ENCODE measurements at places on chromosomes 12 and 14. TPM values are rescaled to one million over a fixed set of nuclear protein-coding genes. Genes with fewer than 3 reads are reported as not detected.

- DNase-seq = peak; percentile 52
These were observed 496 bp downstream of the PPP2R5C start for GRCh38 chr14:101761881-101762529.

DNA sequence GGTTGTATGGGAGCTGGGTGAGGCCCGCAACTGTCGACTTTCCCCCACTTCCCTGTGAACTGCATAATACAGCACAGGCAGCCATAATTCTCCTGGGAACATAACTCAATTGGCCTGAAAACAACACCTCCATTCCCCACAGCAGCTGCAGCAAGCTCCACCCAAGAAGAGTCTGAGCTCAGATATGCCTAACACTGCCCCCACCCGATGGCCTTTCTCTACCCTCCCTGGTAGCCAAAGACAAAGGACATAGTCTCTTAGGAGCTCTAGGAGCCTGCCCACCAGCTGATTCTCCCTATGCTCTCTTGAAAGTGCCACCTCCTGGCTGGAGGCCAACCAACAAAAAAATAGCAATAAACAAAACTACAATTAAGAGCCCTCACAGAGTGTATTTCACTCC, 542.7 kb upstream of the LMO3 start:
- no peak for DNase-seq

- DNase-seq = no peak
These were observed 232.8 kb upstream of the FBXO33 start for GRCh38 chr14:39665075-39665475.

DNA sequence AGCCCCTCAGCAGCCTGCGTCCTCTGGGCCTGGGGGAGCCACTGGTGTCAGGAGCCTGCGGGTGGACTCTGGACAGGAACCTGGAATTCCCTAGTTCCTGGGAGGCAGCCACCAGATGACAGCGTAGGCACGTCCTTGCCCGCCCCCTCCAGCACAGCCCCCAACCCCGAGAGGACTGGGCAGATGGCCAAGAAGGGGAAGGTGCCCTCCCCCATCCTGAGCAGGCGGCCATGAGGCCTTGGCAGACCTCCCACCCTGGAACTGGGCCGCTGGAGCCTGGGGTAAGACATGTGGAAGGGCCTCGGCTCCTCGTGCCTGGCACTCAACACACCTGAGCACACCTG, 60.4 kb upstream of the FBRSL1 start:
- DNase-seq = no peak

- DNase-seq = no peak
These were observed 28.0 kb upstream of the DAAM1 start for GRCh38 chr14:59160506-59160905.

- no peak for DNase-seq
These were observed 11.5 kb downstream of the ADGRD1 start for GRCh38 chr12:130965214-130965613.

- peak; percentile 16 for DNase-seq
These were observed 142.0 kb downstream of the KCNK10 start for GRCh38 chr14:88181072-88181471.

DNA sequence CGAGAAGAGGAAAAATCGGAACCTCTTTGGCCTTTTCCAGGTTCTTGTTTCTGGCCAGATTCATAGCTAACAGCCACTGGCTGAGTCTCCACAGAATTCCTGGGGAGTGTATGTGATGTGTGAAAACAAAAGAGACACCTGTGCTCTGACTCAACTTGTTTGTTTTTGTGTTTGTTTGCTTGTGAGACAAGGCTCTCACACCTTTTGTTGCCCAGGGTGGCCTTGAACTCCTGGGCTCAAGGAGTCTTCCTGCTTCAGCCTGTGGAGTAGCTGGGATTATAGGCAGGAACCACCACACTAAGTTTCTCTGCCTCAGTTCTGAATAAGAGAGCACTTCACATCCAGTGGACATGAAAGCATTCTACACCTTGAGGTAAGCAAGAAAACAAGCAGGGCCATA, 22.7 kb downstream of the MFAP5 start:
- DNase-seq = no peak

- no peak for DNase-seq
These were observed 18.3 kb upstream of the SERPINA4 start for GRCh38 chr14:94542811-94543440.

DNA sequence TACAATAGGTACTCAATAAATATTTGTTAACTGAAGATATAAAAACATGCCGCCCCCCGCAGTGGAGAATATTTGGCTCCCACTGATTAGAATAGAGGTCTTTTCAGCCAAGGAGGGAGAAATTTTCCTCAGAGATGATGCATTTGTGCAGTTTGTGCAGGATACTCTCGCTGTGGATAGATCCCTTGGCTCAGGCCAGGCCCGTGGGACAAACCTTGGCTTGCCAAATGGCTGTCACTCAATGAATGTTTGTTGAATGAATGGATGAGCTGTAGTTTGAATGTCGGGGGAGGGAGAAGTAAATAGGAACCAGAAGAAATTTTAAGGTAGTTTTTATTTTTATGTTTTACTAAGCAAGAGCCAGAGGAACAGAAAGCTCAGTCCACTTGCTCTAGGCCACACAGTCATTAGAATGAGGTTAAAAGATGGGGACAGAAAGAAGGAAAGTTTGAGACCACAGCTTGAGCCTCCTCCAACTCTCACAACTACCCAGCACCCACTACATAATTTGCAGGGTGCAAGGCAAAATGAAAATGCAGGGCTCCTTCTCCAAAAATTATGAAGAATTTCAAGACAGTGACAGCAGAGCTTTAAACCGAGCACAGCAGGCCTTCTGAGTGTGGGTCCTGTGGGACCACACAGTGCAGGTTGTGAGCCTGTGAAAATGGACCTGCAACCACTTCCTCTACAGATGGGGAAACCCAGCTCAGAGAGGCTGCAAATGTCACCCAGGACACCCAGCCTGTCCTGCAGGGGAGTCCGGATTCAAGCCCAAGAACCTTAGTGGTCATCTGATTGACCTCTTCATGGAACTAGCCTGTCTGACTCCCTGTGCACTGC, 51.4 kb downstream of the WSCD2 start:
- DNase-seq = no peak

DNA sequence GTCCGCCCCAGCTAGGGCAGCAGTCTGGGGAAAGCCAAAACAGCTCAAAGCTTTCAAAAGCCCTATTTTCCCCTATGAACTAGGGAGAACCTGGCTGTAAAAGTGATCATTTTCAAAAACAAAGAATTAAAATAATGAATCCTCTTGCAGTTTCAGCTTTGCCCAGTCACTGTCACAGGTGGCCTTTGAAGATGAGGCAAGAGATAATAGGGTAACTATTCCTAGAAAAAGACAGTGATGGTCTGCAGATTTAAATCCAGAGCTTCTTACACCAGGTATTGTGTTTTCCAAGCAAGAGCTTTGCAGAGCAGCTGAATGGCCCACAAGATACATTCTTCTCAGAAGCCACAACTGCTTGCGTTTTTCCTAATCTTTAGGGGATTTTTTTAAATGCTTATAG, 80.2 kb upstream of the NUDT4 start:
- no peak for DNase-seq

DNA sequence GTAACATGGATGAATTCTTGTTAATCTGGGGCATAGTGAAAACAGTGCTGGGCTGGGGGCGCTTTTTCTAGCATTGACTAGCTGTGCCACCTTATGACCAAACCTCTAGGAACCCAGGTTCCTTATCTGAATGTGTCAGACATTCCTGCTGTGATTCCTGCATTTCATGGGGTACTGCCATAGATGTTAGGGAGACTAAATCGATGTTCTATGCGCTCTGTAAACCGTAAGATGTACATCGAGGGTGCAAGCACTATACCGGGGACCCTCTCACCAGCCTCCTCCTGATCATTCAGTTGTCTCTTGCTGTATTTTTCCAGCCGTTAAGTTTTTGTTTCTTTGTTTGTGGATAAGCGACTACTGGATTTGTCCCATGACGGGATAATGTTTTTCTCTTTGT, 170.9 kb upstream of the PARP11 start:
- no peak for DNase-seq

- DNase-seq = no peak
These were observed 1081.5 kb downstream of the VRK1 start for GRCh38 chr14:97878727-97879126.

GRCh38 chr12:9649532-9649940, 20.0 kb upstream of the CLEC2D start:
- no peak for DNase-seq

- no peak for DNase-seq
These were observed 506.4 kb downstream of the MED13L start for GRCh38 chr12:115771065-115771464.

DNA sequence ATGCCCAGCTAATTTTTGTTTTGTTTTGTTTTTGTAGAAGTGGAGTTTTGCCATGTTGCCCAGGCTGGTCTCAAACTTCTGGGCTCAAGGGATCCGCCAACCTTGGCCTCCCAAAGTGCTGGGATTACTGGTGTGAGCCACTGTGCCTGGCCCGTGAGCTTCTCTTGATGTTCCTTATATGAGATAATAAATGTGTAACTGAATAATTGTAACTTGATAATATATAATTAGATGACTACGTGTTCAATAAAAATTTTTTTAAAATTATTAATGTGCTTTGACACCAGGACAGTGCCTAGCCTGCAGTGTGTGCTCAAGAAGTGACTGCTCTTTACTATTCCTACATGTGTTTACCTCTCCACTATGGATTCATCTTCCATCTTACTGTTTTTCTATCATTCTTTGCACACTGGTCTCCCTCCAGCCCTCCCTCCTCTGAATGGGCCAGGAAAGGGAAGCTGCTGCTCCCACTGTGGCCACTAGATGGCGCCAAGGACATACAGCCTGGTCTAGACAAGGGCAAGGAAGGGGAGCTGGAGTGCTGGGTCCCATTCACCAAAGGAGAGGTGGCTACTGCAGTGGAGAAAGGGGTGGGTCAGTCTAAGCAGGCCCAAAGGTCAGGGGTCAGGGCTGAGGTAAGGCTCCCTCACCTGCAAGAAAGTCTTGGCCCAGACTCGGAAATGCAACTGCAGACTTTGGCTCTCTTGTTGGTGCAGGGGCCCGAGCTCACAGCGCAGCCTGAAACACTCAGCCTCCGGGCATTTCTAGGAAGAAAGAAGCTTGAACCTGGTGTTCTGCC, 14.7 kb upstream of the ZNF385A start:
- DNase-seq = peak; percentile 85

- no peak for DNase-seq
These were observed 735 bp upstream of the MAPKAPK5 start for GRCh38 chr12:111841236-111841749.

DNA sequence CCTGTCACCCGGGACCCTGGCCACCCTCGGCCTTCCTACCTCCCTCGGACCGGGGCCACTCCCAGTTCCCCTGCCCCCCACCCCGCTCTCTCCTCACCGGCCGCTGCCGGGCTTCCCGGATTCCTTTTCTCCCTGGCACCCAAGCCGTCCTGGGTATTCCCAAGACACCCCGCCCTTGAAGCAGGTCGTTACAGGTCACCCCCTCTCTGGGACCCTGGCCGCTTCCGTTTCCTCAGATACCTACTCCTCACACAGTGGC, 493 bp downstream of the NUMB start:
- DNase-seq = no peak

DNA sequence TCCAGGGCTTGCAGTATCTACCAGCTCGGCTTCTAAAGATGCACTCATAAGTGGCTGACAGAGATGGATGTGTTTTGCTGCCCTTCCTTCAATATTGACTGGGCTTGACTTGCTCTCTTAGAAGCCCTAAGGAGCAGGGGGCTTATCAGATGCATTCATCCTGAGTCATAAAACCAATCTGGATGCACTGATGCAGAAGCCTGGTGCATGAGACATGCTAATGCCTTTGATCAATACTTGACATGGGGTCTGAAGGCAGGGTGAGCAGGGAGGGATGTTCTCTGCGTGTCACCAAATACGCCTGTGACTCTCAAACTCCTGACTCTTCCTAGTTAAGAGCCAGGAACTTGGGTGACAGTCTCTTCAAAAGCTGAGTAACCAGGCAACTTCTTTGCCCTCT, 77.8 kb upstream of the HSPB8 start:
- DNase-seq = no peak

GRCh38 chr14:20388159-20388558, 25.1 kb downstream of the TEP1 start:
- no peak for DNase-seq

- DNase-seq = no peak
These were observed 588.7 kb downstream of the CCER1 start for GRCh38 chr12:90366286-90366685.

- DNase-seq = no peak
These were observed 455.8 kb downstream of the PCNX1 start for GRCh38 chr14:71362920-71363584.

DNA sequence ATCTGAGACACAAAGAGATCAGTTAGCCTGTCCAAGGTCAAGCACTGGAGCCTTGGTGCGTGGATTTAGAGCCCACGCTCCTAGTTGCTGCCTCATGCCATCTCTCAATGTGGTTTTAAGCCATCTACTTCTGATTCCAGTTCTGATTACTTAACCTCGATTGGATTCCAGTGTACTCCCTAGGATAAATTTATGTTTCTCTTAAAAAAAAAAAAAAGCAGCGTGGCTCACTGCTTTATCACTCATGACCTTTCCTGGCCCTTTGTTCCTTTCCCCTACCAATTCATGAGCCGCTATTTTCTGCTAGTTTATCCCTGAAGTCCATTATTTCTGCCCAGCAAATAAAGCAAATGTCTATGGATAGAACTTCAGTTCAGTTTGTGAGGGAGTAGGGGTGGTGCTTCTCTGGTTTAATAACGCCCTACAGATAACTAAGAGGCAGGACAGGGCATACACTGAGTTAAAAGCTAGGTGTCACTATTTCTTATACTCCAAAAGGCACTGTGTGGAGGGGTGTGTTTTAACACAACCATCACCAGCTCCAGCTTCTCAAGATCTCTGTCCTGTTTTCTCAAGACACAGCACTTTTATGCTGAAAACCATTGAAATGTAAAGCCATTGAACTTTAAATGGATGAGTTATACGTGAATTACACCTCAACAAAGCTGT, 9.8 kb upstream of the PARP11 start:
- peak; percentile 41 for DNase-seq

DNA sequence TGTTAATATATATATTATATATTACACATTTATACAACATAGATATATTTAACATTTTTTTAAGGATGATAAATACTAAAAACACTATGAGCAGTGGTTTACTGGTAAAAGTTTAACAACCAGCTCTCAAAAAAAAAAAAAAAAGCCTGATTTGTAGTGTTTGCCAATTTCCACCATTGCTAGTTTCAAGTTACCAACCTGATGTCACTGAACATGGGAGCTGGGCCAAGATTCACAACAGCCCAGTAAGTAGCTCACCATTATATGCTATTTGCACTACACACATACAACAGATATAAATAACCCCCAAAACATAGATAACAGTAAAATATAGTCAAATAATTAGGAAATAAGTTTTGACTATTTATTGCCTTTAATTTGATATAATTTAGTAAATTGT, 28.9 kb upstream of the TMX1 start:
- no peak for DNase-seq

GRCh38 chr14:43042408-43042807, 1435.7 kb downstream of the LRFN5 start:
- DNase-seq = no peak

- DNase-seq = no peak
These were observed 84.0 kb downstream of the PRMT8 start for GRCh38 chr12:3574986-3575385.

Gene BTBD6
- total RNA-seq = 39.4 TPM

Gene PARP2
- total RNA-seq = 18.5 TPM

Gene ESPL1
- total RNA-seq = 2.7 TPM

Gene B4GALNT1
- total RNA-seq = not detected

Gene ACTR6
- total RNA-seq = 30.6 TPM

Gene C12orf42
- 8.3 TPM for total RNA-seq

Gene NID2
- not detected for total RNA-seq

Gene RNASE7
- total RNA-seq = not detected

Gene CLEC2B
- total RNA-seq = 90.8 TPM

Data from CD4-positive, CD25-positive, alpha-beta regulatory T cell (primary cell).